ENCODE measurements at places on chromosomes 16 and 17.

DNA sequence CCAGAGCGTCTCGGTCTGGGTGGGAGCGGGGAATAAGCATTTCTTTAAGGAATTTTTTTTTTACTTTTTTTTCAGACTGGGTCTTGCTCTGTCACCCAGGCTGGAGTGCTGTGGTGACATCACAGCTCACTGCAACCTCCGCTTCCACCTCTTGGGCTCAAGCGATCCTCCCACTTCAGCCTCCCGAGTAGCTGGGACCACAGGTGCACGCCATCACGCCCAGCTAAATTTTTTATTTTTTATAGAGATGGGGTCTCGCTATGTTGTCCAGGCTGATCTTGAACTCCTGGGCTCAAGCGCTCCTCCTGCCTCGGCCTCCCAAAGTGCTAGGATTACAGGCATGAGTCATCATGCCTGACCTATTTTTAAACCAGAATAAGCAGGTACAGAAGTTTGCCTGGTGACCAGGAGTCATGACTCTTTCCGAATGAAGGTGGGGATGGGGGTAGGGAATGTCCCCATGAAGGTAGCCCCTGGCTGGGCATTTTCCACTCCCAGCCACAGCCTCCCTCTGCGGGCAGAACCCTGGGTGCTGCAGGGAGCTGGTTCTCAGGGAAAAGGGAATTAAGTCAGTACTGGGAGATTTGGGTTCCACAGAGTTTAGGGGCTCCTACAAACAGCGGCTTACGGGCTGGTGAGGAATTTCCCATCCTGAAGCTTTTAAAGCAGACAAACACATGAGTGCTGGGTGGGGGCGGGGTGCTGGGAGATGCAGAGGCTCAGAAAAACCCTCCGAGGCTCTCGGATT lies 48.3 kb downstream of the TBC1D16 start:
- no peak for DNase-seq

DNA sequence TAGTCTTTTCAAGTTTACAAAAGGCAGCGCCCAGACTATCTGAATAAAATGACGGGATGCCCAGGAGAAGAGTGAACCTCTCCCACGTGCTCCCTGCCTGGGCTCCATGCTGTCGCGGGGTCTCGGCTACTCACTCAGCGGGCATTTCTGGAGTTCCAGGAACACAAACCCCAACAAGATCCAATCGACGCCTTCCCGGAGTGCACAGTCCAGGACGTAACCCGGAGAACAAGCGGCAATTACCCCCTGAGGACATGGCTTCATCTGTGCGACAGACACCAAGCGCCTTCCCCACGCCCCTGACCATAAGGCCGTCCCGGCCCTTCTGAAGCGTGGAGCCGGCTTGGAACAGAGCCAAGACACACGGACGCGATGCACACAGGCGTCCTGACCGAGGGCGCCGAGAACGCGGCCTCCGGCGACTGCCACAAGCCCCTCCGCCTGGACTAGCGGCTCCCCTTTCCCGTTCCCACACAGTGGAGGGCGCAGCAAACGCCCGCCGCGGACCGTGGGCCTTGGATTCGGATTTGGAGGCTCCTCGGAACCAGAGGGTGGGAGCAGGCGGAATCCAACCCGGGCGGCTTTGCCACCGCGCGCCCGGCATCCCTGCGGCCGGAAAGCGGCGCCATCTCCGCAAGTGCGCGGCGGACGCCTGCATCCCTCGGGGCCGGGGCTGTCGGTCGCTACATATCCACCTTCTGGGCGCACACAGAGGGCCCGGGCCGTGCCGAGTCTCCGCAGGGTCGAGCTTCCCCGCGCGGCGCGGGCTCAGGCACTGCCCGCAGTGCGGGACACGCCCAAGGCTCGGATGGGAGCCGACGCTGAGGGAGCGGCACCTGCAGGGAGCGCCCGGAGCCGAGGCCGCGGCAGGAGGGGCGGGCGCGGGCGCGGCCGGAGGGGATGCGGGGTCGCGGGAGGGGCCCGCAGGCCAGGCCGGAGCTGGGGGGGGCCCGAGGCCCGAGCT lies 725 bp downstream of the ABCA3 start:
- no peak for DNase-seq

DNA sequence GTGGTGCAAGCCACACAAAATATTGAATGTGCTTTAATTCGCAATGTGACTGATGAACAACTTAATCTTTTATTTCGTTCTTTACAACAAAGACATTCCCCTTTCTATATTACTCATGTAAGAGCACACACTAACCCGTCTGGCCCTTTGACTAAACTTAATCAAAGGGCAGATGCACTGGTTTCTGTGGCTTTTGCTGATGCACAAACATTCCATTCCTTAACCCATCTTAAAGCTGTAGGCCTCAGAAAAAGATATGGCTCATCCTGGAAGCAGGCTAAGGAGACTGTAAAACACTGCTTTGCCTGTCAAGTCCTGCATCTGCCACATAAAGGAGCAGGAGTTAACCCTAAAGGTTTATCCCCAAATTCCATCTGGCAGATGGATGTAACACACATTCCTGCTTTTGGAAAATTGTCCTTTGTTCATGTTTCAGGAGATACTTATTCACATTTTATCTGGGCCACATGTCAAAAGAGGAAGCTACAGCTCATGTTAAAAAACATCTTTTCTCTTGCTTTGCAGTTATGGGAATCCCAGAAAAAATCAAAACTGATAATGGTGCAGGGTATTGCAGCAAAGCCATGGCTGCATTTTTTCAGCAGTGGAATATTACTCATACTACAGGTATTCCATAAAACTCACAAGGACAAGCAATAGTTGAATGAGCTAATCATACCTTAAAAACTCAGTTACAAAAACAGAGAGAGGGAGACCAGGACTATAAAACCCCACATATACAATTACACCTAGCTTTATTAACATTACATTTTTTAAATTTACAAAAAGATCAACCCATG lies 137.2 kb downstream of the AHSP start:
- DNase-seq: peak; percentile 69

DNA sequence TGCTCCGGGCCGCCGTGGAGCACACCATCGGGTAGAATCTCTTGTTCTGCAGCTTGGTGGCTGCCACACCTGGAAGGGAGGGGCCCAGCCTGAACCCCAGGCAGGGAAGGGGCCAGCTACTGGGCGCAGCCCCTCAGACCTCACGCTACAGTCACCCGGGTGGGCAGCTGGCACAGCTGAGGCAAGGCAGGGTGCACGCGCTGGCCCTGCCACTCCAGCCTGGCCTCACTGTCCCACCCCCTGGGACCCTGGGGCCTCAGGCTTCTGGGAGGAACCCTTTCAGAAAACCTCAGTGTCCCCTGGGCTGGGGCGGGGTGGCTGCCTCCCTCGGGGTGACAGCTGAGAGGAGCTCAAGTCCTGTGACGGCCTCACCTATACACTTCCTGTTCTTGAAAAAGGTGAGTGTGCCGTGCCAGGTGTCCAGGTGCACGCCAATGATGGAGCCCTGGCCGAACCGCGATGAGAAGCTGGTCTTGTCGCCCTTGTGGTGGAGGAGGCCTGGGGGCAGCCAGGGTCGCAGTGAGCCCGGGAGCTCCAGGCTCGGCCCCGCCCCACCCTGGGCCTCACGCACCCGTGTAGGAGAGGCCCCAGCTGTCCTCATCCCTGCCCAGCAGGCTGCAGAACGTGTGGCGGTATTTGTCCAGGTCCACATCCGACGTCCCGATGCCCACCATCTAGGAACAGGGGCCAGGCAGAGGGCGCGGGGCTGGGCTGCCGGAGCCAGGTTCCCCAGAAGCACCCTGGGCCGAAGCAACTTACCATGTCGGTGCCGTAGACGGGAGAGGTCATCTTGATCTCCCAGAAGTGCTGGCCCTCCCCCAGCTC lies 4.7 kb upstream of the MRPS34 start:
- no peak for DNase-seq

DNA sequence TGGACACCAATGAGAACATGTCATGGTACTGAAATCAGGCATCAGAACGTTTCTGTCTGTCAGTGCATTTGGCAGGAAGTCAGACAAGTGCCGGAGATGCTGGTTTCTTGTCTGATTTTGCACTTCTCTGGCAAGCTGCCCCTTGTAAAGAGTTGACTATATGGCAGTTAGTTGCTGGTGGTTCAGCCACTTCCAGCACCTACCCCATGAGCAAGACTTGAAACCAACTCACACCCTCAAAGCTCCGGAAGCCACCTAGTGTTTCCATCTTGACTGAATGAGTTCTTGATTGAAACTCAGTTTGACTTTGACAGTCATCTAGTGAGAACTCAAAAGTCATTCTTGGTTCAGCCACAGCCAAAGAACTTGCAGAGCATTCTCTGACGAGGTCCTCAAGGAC lies 225.1 kb downstream of the SPECC1 start:
- no peak for DNase-seq

GRCh38 chr16:69110406-69110805 lies 5.0 kb downstream of the HAS3 start:
- DNase-seq: no peak

GRCh38 chr17:7186241-7186640 lies 7.1 kb upstream of the ASGR1 start:
- DNase-seq: no peak
